Activated CD4-positive, alpha-beta T cell treated with anti-CD3 and anti-CD28 coated beads, Interleukin-2, amount 50 U/mL, for 1 hour (primary cell): ENCODE measurements at places on chromosomes 1 and 21.

DNA sequence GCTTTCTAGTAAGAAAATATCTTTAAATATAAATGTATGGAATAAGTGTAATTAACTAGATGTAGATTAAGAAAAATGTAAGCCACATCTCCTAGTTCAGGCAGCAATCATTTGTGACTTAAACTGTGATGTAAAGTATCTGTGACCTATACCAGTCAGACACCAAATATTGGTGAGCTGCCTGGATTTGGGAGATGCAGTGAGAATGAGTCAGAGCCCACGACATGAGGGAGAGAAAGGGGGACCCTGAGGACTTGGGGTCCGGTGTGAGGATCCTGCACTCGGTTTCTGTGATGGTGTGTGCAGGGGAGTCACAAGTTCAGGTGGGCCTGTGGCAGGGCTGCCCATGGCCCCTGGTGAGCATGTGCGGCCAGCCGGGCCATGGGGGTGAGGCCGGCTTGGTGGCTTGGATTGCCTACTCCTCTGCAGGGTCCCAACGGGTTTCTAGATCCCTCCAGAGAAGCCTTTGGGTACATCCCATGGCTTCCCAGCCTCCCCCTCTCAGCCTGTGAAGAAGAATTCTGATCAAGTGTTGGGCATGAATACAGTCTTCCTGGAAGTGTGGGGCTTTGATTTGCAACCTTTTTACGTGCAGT is 19.0 kb upstream of the ABCG1 start:
- DNase-seq, result no peak

- DNase-seq, result no peak
Measured at GRCh38 chr1:3772715-3773571, at the start of gene SMIM1. Gene SMIM1, plus strand, starts transcription at chr1:3772749. Its CDS starts 2,625 bp downstream, at chr1:3775374.

GRCh38 chr1:192830595-192831246 is 21.9 kb downstream of the RGS2 start:
- no peak for DNase-seq

- no peak for DNase-seq
Measured at GRCh38 chr1:229119161-229119560, 151.8 kb upstream of the RAB4A start.

- peak; percentile 34 for DNase-seq
Measured at GRCh38 chr1:109793486-109794318, 30.0 kb upstream of the EPS8L3 start.

DNA sequence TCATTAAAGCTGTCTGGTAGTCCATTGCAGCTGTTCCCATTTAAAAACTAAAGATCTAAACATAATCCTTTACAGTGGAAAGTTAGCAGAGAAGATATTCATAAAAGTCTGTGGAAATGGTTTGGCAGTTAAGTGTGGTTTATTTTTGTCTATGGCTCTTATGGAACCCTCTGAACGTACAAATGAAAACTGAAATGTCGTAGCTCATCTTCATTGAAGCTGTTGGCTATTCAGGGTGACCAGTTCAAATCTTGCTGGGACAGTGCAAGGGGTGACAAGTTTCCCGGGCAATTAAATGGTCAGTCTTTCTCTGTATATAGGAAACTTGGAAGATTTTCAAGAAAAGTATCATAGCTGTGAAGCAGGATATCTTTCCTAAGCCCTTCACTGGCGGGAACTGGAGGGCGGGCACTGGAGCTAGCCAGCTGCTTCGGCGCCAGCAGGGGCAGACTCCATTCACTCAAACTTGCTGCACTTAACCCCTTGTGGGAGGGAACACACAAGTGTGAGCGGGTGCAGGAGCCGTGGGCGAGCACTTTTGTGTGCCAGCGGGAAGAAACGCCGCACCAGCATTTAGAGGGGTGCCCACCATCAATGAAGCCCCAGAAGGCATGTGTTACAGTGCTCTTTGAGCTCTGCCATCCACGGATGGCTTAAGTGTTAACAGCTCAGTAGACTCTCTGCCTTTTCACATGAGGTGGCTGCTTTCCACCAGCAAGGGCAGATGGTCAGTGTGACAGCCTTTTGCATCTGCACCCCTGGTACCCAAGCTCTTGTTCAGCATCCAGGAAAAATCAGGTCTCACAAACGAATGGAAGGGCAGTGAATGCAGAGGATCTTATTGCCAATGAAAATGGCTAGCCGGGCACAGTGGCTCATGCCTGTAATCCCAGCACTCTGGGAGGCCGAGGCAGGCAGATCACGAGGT is 232.1 kb upstream of the KAZN start:
- DNase-seq, result no peak

GRCh38 chr1:27638805-27639204 is 3.8 kb upstream of the FGR start:
- DNase-seq, result no peak

DNA sequence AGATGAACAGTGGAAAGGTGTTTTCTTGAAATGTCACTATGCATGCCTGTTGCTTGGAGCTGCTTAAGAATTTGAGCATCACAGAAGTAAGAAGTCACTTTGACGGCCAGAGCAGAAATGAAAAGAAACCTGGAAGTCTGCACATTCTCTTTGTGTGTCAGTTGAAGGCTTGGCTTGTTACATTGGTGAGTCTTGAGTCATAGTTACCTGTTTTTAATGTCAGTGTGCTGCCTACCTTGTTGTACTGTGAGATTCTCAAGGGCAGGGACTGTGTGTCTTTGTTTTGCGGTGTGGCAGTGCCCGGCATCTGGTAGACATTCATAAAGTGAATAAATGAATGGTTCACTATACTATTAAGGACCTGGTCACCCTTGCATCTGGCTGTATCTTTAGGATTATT is 9.9 kb downstream of the OTUD3 start:
- DNase-seq, result no peak

DNA sequence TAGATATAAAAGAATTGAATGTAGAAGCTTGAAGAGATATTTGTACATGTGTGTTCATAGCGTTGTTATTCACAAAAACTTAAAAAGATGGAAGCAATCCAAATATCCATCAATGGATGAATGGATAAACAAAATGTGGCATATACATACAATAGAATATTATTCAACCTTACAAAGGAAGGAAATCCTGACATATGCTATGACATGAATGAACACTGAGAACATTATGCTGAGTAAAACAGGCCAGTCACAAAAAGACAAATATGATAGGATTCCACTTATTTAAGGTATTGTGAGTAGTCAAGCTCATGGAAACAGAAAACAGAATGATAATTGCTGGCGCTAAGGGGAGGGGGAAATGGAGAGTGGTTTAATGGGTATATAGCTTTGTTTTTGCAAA is 47.0 kb upstream of the DYRK1A start:
- DNase-seq, result no peak

- DNase-seq, result no peak
Measured at GRCh38 chr1:119859647-119860046, 36.7 kb downstream of the ADAM30 start.

GRCh38 chr21:33690874-33691273 is 48.6 kb downstream of the ITSN1 start:
- no peak for DNase-seq

DNA sequence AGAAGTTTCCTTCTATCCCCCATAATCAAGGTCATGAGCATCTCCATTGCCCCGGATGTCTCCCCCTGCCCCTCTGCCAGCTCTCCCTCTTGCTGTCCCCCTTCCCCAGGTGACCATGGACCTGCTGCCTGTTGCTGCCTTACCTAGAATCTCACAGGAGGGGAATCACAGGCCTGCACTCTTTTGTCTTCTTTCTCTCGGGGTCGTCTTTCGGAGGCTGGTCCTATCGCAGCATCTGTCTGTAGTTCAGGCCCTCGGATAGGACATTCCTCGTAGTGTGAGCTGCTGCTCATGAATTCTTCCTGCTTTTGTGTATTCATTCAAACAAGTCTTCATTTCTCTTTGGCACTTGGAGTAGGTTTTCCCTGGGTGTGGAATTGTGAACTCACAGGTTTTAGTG is 39.9 kb upstream of the ACTRT2 start:
- DNase-seq, result no peak

DNA sequence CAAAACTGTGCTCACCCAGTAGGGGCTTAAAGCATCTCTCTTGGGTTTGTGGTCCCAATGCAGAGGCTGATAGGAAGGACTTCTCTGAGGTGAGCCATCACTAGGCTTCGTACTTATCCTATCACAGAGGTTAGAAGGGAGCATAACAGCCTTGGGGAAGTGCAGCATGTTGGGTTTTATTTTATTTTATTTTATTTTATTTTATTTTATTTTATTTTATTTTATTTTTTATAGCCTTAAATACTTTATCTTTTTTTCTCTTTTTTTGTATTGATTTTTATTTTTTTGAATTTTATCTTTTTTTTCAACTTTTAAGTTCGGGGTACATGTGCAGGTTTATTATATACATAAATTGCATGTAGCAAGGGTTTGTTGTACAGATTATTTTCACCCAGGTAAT is 48.9 kb upstream of the LPGAT1 start:
- DNase-seq, result no peak

GRCh38 chr1:26728645-26729044 is 32.8 kb downstream of the ARID1A start:
- no peak for DNase-seq

GRCh38 chr1:56326056-56326455 is 253.3 kb downstream of the PLPP3 start:
- DNase-seq, result no peak

- DNase-seq, result no peak
Measured at GRCh38 chr1:204464187-204464631, 30.4 kb downstream of the PIK3C2B start.

- no peak for DNase-seq
Measured at GRCh38 chr1:99745061-99745460, 21.4 kb downstream of the FRRS1 start.

- no peak for DNase-seq
Measured at GRCh38 chr1:66288048-66288447, 245.9 kb upstream of the SGIP1 start.

DNA sequence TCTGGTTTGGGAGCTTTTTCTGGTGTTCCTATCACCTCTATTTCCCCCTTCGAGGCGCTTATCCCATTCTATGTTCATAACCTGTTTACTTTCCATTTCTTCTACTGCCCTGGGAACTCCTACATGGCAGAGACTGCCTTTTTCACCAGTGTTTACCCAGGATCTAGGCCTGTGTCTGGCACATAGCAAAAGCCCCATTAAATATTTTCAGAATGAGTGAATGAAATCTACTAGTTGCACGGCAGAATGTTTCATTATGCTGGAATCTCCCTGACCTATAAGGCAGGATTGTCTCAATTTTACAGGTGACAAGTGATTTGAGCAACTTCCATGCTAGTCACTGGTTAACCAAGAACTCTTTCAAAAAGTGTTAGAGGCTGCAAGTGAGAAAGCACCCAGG is 70.1 kb downstream of the PGM1 start:
- DNase-seq, result no peak

GRCh38 chr1:246147524-246148461 is 359.3 kb downstream of the SMYD3 start:
- no peak for DNase-seq

GRCh38 chr1:23577056-23578004 is 18.0 kb upstream of the ID3 start:
- DNase-seq, result no peak
